ENCODE measurements at places on chromosomes 3 and 15.

DNA sequence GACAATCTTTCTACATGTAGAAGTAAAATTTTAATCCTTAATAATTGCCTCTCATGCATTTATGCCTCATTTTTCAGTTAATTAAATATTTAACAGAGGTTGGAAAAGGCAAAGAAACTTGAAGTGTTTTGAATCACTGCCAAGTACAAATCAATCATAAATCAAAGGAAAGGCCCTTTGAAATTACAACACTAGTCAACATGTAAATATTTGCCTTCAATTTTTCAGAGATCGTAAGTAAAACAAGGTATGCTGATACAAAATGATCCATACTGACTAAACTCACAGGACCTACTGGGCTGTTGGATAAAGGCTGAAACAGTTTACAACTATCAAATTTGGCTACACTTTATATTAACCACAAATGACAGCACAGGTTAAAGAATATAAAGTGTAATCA lies 33.9 kb downstream of the ZBBX start:
- no peak for DNase-seq

DNA sequence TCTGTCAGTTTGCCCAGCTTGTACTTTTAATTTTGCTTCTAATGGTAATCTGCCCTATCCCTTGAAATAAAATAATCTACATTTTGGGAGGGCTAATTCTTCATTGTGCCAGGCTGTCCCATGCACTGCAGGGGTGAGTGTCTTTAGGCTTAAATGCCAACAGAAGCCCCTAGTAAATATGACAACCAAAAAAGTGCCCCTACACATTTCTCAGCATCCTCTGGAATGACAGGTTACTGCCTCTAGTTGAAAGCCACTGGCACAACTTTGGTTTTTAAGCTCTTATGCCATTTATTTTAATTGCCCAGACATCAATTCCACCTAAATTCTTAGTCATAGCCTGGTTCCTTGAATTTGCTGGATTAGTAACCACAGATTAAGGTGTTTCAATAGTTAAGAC lies 3.4 kb downstream of the EPM2AIP1 start:
- DNase-seq = no peak

DNA sequence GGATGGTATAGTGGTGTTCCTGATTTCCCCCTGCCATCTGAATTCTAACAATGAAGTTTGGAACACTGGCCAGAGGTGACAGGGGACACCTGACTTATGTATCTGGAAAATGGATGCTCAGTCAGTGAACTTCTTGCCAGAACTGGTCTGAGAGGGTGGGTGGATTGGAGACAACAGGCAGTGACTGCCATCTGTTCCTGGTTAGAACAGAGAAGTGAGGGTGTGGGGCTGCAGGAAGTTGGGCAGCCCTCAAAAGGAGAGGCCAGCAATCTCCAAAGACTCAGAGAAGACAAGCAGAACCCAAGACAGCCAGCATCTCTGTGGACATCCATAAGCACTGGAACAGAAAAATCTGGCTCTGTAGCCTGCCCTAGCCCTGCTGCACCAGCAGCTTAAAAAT lies 50.5 kb downstream of the ANP32A start:
- DNase-seq = no peak

- no peak for DNase-seq
Measured at GRCh38 chr3:82796765-82797164, 1035.3 kb upstream of the GBE1 start.

- no peak for DNase-seq
Measured at GRCh38 chr3:119219069-119219468, 21.6 kb downstream of the B4GALT4 start.

GRCh38 chr3:137062250-137062649 lies 104.5 kb downstream of the IL20RB start:
- no peak for DNase-seq

DNA sequence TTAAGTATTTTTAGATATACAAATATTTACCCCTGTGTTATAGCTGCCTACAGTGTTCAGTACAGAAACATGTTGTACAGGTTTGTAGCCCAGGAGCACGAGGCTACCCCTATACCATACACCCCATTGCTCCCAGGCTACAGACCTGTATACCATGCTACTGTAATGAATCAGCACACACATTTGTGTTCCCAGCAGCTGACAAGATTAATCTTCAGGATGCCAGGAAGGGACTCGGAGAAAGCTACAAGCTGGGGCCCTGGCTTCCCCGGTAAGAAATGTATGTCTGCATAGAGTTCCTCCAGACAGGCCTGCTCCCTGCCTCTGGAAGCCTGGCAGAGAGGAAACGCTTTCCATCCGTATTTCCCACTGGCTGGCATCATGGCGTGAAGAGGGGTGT lies 136.5 kb downstream of the XXYLT1 start:
- DNase-seq = no peak

DNA sequence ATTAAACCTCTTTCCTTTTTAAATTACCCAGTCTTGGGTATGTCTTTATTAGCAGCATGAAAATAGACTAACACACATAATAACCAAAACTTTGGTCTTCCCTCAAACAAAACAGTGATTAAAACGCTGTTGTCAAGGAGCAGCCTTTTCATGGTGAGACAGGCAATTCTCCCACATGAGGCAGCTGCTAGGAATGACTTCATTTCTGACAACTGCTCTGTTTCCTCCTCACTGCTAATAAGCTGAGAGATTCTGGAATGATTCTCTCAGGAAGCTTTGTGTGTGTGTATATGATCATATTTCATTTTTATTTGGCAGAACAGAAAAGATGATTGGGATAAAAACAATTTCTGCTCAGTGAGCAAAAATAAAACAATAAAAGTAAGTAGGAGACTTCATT lies 580.6 kb upstream of the ADAMTS9 start:
- DNase-seq = no peak

- DNase-seq = peak; percentile 14
Measured at GRCh38 chr3:156010829-156011228, 109.5 kb upstream of the KCNAB1 start.

All from urothelium cell line (cell line).